ENCODE measurements at places on chromosomes 2 and 18.

DNA sequence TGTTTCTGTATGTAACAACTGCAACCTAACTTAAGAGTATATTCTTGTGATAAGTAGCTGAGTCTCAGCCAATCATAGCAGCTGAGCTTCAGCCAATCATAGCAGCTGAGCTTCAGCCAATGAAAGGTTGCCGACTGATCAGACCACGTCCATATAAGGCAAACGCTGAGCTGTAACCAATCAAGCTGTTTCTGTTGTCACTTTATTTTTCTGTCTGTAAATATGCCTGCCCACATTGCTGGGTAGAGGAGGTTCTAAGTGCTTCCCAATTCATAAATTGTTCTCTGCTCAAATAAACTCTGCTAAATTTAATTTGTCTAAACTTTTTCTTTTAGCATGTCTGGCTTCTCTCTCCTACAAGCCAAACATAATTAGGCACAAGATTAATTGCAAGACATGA, 231.5 kb upstream of the TCF4 start:
- no peak for DNase-seq

- DNase-seq = no peak
These were observed 6.2 kb downstream of the INSIG2 start for GRCh38 chr2:118094503-118094902.

DNA sequence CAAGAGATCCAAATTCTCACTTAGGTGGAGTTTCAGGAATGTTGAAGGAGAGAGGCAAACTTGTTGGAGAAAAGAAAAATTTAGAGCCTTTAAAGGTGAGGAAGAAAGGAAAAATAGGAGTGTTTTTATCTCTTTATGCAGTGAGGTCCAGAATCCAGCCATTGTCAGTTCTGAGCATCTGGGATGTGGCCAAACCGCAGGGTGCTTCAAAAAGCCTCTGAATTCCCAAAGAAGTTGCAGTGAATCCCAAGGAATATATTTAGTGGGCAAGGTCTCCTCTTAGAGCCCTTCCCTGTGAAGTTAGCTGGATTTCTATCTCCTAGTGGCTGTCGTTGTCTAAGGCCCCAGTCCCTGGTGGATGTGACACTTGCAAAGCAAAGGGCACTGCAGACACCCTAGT, 51.2 kb downstream of the MTCL1 start:
- no peak for DNase-seq

- DNase-seq = no peak
These were observed 143.7 kb downstream of the SP3 start for GRCh38 chr2:173821451-173821850.

DNA sequence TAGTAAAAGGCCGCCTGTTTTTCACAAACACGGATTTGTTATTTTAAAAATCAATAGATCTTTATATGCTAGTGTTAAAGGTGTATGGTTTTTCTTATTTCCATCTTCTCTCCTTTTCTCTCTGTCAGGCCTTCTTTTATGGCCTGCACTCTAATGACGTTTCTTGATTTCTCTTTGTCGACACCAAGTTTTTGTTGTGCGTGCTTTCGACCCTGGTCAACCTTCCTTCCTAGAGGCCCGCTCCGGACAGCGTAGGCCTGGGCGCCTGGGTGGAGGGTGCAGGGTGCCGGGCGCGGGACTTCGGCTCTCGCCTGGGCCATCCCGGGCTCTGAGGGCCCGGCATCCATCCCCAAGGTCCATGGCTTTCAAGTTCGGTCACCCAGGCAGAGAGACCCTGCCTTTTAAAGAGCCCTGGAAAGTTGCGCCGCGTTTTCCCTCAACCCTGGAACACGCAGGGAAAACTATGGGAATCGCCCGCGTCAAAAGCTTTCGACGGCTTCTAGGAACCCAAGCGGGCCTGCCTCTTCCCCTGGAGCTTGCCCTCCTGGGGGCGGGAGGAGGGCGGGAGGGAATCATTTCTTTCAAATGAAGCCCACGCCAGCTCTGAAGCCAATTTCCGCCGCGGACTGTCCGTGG, 4.1 kb upstream of the SATB2 start:
- no peak for DNase-seq
